Left ventricle myocardium inferior (tissue), 1 donor: ENCODE measurements at places on chromosomes 12 and 14.

DNA sequence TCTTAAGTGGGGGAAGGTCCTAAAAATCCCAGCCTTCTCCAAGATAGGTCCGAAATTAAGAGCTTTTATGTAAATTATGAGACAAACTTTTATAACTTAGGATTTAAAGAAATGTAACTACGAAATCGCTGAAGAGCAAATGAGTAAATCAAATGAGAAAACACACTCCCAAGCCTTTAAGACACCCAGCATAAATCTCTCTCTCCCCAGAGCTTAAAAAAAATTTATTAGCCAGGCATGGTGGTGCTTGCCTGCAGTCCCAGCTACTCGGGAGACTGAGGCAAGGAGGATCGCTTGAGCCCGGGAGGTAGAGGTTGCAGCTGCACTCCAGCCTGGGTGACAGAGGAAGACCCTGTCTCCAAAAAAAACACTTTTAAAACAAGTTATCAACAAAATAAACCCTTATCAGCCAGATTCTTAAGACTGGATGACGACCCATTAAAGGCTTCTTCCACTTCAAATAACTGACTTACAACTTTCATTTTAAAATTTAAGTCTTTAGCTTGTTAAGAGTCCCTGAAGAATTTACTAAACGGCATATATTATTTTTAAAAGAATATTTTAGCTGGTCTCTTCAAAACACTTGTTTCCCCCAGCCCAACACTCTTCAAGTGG is 3.2 kb downstream of the PTGES3 start:
- DNase-seq = no peak

GRCh38 chr12:92466391-92467305 is 236.1 kb upstream of the PLEKHG7 start:
- no peak for DNase-seq

DNA sequence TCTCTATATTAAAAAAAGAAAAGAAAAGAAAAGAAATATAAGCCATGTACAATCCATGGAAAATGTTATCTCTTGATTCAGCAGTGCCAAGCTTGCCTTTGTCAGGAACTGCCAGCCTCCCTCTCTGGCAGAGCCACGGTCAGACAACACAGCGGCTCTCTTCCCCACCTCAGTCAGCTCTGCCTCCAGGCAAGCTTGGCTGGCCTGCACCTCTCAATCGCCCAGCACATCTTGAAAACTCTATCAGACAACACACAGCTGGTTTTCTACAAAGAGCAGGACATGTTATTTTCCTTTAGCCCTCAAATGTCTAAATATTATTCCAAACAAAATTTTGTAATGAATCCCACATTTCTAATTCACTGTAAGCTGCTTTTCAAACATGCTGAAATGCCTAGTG is 20.0 kb upstream of the GCH1 start:
- no peak for DNase-seq

DNA sequence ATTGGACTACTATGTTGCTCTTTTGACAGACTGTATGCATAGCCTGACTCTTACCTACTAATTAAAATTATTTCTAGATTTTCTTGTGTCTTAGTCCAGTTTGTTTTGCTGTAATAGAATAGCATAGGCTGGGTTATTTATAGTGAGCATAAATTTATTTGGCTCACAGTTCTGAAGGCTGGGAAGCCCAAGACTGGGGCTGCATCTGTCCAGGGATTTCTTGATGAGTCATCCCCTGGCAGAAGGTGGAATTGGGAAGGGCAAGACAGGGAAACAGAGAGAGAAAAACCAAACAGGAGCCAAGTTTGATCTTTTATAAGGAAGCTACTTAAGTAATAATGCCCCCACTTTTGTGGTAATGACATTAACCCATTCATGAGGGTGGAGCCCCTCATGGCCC is 759.2 kb upstream of the LRFN5 start:
- no peak for DNase-seq

GRCh38 chr12:47141459-47141858 is 61.7 kb upstream of the AMIGO2 start:
- DNase-seq = no peak
